ENCODE measurements at places on chromosomes 13 and 19.

- no peak for ATAC-seq
Observed at GRCh38 chr13:26962671-26963070, 202.1 kb upstream of the GPR12 start.

GRCh38 chr19:17538684-17539237, 16.7 kb upstream of the COLGALT1 start:
- ATAC-seq = no peak

- ATAC-seq = no peak
Observed at GRCh38 chr13:35995136-35995535, 136.0 kb downstream of the DCLK1 start.

DNA sequence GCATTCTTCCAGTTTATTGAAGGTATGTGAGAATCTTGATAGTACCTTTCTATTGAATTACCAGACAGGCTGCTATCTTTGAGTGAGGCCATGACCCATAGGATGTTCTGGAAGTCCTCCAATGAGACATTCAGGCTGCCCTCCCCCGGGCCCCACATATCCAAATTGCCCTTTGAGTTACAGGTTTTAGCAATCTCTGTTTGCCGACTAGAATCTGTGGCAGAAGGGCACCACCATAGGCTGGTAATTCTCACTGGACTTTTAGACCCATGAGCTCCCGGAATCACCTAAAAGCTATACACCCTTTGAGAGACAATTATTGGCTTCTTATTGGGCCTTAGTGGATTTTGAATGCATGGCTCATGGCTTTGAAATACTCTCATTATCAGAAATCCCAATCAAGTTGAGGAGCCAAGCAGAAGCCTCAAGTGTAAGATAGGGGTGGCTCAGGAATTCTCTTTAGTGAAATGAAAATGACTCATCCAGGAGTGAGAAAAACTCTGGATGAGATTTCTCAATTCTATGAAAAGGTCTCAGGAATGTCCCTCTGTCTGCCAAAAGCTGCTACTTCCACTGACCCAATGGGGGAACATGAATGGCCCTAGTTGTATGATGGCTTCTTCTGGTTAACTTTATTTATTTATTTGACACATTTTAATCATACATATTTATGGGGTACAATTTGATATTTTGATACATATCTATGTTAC, 172.1 kb upstream of the CSNK1A1L start:
- no peak for ATAC-seq

- no peak for ATAC-seq
Observed at GRCh38 chr19:3810708-3811355, 24.7 kb upstream of the MATK start.

DNA sequence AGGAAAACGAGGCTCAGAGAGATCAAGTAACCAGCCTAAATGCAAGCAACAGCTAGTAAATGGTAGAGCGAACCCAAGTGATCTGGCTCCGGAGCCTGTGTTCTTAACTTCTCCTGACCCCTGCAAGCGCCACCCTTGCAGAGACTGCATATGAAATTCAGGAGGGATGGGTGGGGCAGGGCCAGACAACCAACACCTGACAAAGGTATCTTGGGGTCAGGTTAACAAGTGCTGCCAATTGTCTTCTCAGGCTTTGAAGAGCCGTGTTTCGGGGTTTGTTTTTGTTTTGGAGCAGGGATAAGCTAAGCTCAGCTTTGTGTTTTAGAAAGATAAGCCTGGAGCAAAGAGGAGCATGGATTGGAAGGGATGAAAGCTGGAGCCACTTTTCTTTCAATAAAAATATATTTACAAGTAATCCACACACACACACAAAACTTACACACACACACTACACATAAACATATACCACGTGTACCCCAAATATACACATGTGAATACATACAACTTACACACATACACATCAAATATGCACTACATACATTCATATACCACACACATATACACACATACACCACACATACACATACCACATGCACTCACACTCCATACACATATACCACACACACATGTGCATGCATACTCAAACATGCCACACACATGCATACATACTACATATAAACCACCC, 722.0 kb downstream of the DIAPH3 start:
- no peak for ATAC-seq

GRCh38 chr13:94595950-94596574, at the start of gene TGDS:
TSS of gene TGDS (minus strand) at chr13:94596152. CDS start at chr13:94596136, 16 bp downstream.
- peak; percentile 99 for ATAC-seq

DNA sequence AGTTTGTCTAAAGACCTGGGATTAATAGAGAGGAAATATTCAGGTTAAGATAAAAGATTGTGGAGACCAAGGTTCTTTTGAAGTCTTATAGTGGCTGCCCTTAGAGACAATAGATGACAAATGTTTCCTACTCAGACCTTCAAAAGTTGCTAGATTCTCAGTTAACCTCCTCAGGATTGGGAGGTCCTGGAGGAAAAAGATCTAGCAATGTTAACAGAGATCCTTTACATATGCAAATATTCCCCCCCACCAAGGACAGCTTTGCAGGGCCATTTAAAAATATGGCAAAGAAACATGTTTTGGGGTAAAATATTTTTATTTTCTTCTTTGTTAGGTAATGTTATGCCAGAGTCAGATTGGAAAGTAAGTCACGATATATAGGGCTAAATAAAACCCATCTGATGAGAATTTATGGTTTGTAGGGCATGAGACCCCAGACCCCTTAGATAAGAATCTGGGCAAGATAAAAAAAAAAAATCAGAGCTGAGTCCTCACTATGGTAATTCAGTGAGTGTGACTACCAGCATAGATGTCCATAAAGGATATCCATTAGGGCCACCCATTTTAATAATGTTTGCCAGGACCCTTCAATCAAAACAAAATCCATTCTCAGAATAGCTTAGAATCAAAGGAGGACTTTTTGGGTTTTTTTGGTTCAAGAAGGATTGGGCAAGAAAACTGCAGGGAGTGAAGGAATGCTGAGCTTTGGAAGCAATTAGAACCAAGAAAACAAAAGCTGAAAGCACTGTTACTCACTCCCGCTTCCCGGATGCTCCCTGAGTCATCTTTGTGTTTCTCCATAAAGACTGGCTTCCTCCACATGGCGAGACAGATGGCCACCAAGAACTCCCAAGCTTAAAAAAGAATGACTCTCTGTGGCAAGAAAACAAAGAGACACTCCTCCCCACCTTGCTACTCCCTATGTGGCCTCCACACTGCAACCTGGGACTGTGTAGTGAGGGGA, 28.2 kb downstream of the VSTM1 start:
- ATAC-seq = no peak

DNA sequence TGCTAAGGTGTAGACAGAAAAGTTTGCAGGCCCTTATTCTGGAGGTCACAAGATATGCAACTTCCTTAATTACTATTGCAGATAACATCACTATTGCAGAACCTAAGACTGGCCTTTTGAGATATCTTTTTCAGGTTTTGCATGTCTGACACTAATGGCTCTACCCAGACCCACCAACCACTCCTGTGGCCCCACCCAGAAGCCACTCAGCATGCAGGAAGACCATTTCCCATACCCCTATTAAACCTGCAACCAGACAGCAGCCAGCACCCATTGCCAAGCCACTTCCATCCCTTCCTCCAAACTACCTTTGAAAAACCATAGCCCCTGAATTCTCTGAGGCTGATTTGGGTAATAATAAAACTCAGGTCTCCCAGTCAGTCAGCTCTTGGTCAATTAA, 297.6 kb downstream of the SLITRK6 start:
- no peak for ATAC-seq

DNA sequence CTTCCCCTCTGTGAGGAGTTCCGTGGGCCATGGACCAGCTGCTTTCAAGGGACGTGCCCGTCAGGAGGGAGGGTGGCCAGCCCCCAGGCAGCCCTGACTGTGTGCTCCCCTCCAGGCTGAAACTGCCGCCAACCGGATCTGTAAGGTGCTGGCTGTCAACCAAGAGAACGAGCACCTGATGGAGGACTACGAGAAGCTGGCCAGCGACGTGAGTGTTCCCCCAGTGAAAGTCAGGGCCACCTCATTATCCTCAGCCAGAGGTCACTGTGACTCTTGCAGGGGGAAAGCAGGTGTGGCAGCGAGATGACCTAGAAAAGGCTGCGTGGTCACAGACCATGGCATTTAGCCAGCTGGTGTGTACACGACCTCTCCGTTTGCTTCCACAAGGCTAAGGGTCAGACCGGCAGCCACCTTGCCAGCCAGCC, 29.9 kb downstream of the CAPN12 start:
- ATAC-seq = no peak

GRCh38 chr13:103812971-103813370, 746.8 kb upstream of the SLC10A2 start:
- ATAC-seq = no peak

DNA sequence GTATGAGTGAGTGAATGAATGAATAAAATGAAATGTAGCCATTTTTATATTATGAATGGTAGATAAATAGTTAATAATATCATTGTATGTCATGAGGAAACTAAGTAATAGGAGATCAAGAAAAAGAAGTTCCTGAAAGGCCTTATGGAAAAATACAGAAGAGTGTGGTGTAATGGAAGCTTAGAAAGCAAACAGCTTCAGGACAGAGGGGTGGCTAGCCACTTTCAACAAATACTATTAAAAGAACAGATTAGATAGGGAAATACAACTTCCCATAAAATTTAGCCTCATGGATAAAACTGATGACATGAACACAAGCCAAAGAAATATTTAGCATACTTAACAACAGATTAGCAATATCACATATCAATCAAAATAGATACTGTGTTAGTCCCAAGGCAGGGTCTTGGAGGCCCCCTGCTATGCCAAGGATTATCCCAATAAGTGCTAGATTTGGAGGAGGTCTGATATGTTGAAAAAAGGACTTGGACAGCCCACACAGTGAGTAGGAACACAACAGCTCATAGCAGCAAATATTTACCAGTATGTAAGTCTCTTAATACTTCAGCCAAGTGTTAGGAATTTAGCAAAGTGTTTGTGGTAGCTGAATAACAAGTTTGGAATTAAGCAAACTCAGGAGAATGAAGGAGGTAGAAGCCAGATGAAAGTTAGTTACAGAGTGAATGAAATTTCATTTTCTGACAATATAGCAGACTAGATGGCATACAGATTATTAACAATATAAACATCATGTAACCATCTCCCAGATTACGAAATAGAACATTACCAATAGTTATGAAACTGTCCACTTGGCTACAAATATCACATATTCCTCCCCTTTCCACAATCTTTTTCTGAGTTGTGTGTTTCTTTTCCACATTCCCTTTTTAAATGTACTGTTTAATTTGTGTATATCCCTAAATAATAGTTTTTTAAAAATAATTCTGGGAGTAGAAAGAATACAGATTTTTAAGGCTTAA, 1632.0 kb downstream of the PCDH9 start:
- peak; percentile 76 for ATAC-seq

DNA sequence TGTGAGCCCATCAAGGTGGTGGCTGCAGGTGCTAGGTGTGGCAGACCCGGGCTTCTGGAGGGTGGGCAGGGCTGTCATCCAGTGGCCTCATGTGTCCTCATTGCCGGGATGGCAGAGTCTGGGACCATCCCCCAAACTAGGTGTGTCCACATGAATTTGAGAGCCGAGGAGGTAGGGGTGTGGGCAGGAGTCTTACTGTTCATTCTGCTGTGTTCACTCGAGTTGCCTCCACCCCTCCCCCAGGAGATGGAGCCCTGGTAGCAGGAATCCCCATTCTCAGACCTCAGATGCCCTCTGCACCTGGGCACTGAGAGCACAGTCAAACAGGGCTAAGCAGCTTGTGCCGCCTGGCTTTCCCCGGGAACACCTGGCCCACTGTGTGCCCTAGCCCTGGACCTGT, 22.4 kb downstream of the NAXD start:
- no peak for ATAC-seq

Data from gastroesophageal sphincter (tissue), 4 donors.